ENCODE measurements at places on chromosomes 4 and X.

DNA sequence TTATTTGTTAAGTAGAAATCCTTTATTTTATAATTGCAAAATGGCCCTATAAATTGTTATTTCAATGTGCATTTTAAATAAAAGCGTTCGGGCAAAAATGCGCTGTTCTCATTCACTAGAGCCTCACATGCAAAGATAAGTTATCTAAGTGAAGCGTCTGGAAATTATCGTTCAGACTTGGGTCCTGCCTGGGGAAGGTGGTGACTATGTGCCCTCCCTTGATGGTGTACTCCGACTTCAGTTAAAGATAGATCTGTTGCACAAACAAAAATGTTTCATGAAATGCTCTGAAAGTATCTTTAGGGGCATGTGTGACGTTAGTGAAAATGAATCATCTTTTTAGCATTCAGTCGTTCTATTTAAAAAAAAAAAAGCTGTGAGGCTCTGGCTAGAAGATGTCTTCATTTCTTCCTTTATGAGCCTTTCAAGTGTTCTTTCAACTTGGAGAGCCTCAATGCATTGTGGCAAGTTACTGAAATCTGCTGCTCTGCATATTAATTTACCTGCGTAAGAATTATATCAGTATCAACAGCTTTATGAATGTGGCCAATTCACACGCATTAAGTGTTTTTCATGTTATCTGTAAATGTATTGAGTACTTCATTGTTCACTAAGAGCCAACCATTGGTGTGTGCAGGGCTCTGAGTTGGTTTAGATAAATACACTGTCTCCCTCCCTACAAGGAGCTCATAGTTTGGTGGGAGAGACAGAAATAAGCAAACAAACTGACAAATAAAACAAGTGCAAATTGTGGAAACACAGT lies 83.0 kb downstream of the AFF1 start:
- DNase-seq = no peak

- no peak for DNase-seq
These were observed 689 bp downstream of the METAP1 start for GRCh38 chr4:98996056-98996764.

DNA sequence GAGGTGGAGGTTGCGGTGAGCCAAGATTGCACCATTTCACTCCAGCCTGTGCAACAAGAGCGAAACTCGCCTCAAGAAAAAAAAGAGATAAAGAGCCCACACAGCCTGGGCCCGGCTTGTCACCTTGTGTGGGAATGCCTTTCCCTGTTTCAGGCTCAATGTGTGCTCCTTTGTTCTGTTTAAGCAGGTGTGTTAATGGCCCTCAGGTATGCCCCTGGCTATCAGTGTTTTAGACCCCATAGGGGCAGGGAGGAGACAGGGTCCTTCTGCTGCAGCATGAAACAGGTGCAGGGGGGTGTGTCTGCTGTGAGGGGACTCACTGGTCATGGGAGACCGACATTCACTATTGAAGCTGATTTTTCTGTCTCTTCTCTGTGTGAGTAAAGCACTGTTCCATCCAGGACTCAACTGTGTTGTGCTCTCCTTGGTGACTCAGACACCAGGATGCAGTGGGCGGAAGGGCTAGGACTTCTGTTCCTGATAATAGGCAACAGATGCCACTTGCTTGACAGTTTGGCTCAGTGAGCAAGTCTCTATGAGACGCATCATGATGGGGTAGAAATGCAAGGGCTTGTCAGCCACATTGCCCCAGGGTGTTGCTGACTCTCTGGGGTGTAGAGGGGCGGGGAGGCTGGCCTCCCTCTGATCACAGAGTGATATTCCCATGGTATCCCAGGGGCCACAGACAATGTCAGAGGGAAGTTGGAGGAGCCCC lies 15.6 kb upstream of the LAP3 start:
- DNase-seq = no peak

DNA sequence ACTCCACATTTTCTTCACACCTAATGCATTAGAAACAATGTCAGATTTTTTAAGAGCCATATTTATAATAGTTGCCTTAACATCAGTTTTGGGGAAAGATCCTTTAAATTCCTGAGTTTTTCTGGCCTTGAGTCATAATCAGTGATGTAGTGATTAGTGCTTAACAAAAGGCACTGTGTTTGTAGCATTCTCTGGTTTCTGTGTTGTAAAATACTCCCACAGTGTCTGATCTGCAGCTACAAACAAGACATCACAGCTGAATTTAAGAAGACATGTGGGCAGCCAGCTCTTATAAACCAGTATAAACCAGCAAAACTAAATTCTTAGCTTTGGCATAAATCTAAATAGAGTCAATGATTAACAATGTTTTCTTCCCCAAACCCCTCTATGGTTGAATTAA lies 233.8 kb downstream of the FSTL5 start:
- no peak for DNase-seq

DNA sequence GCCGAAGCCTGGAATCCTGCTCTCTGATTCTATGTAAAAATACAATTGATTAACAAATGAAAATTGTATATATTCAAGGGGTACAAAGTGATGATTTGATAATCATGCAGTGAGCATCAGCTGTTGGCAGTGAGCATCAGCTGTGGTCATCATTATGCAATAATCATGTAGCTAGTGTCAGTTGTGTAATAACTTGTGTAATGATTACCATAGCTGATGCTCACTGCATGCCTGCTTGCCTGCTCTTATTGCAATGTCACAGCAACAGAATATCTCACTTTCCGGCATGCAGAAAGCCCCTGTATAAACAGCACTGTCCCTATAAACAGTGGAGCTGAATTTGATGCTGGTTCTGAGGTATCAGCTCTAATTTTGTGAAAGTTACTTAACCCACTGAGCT lies 46.8 kb downstream of the SULT1B1 start:
- DNase-seq = no peak

DNA sequence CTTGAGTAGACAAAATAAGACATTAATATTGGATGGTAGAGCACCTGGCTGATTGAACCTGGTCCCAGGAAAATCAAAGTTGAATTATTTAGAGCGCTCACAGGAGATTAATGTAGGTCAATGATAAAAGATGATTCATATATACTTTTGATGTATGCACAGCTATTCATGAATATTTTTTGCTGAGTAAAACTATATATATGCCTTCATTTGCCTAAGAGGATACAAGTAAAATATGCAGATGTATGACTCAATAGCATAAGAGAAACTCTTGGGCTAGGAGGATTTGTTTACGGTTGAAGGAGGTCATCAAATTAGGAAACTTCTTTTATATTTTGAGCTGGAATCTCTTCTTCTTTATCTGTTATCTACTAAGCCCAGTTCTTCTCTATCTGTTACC lies 202.7 kb upstream of the HS3ST1 start:
- no peak for DNase-seq

DNA sequence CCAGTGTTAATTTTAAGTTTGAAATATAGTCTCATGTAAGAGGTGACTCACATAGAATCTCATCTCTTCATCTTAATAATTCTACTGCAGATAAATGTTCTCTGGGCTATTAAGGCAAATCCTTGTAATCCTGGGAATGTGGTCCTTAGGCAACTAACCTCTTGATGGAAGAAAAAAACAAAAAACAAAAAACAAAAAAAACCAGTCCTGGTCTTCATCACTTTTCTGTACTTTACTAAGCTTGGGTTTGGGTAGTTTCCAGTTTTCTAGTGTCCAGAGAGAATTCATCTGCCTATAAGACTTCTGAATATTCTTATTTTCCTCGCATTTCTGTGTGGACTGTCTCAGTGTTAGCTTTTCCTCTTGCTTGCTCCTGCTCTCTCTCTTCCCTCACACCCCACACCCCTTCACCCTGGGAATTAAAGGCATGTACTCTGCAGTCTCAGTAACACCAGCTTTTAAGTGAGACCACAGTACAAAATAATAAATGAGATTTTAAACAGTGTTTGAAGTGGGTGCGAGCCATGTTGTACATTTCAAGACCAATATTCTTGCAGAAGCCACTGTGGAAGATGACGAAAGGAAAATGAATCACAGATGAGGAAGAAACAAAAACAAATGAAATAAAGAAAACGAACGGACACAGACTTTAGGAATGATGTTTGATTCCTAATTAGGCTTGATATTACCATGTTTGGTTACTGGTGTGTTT lies 51.7 kb downstream of the HAND2 start:
- no peak for DNase-seq

- DNase-seq = no peak
These were observed 353.9 kb downstream of the GPAT3 start for GRCh38 chr4:83889802-83890201.
